ENCODE measurements at places on chromosomes 6 and 20. TPM values are rescaled to one million over a fixed set of nuclear protein-coding genes. Genes with fewer than 3 reads are reported as not detected.

ZSCAN23 gene
- total RNA-seq, result 3.1 TPM

PABPC1L gene
- total RNA-seq, result 15.8 TPM

SPTLC3 gene
- total RNA-seq, result 8.9 TPM

PACSIN1 gene
- total RNA-seq, result 0.19 TPM

TRIM40 gene
- total RNA-seq, result 0.11 TPM

FGD2 gene
- 117 TPM for total RNA-seq

ATXN1 gene
- 44.6 TPM for total RNA-seq

NHSL1 gene
- 6.2 TPM for total RNA-seq

DNA sequence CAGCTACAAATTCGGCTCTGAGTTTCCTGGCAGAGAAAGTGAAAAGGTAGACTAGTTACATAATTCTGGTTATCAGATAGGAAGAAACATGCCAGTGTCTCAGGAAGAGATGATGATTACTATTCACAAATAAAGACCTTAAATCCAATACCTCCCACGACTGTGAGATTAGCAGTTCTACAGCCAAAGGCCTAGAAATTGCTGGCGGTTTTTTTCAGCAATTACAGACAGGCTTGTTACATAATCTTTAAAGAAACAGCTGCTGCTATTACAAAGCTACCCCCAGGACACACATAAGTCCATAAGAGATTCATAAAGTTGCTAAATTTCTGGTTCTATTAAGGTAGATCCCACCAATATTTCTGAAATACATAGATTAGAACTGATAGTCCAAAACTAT, 40.2 kb downstream of the PIGU start:
- H3K27ac ChIP-seq, result no peak overlapping the region
- H3K36me3 ChIP-seq, result no peaks in the 10 kb centered on the region
- peaks cover 17% of the 10 kb centered on the region for H3K4me1 ChIP-seq
- no peak for DNase-seq
- H3K4me3 ChIP-seq, result no peak overlapping the region
- H3K27me3 ChIP-seq, result no peaks in the 10 kb centered on the region

- no peak overlapping the region for H3K27ac ChIP-seq
- H3K4me1 ChIP-seq, result no peaks in the 10 kb centered on the region
- no peaks in the 10 kb centered on the region for H3K36me3 ChIP-seq
- H3K27me3 ChIP-seq, result no peaks in the 10 kb centered on the region
- no peak for DNase-seq
Measured at GRCh38 chr6:22668717-22669116, 99.4 kb downstream of the HDGFL1 start.

DNA sequence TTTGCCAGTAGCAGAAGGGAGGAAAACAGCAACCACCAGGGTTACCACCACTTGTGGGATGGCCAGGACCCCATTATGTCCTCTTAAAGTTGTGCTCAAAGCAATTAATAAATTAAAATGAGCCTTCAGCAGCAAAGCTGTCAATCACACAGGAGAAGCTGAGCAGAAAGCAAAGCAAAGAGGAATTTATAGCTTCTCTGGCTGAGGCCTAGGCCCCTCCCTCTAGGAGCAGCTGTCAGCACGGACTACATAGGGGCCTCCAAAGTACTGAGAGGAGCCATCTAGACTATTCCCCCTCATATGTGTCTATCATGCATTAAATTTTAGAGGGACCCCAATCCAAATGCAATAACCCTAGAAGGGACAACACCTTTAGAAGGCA, 6.4 kb downstream of the CCND3 start:
- DNase-seq, result no peak
- peak overlapping the region; percentile 85 for H3K27ac ChIP-seq
- no peak overlapping the region for H3K4me3 ChIP-seq
- H3K27me3 ChIP-seq, result no peaks in the 10 kb centered on the region

- no peak overlapping the region for H3K27ac ChIP-seq
- DNase-seq, result no peak
- H3K27me3 ChIP-seq, result no peaks in the 10 kb centered on the region
- H3K36me3 ChIP-seq, result no peaks in the 10 kb centered on the region
- H3K4me1 ChIP-seq, result no peaks in the 10 kb centered on the region
Measured at GRCh38 chr20:51643390-51643789, 100.9 kb upstream of the NFATC2 start.

GRCh38 chr6:137970368-137970767, 103.3 kb downstream of the TNFAIP3 start:
- H3K4me3 ChIP-seq, result no peak overlapping the region
- no peaks in the 10 kb centered on the region for H3K36me3 ChIP-seq
- H3K27me3 ChIP-seq, result no peaks in the 10 kb centered on the region
- H3K4me1 ChIP-seq, result no peaks in the 10 kb centered on the region
- DNase-seq, result no peak

DNA sequence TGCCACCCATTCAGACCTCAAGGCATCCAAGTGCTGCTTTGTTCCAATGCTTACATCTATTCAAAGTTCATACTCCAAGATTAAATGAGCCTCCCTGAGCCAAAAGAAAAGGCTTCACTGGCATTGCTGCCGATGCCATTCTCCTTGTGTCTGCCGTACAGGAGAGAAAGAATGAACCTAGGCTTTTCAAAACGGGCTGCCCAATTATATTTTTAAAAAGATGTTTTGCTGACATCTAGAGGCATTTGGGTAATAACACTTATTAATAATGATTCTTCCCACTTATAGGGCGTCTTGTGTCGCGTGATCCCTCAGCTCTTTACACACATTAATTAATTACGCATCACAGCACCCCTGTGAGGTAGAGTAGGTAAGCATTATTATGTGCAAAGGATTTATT, 545.6 kb downstream of the PKHD1 start:
- H3K27me3 ChIP-seq, result no peaks in the 10 kb centered on the region
- H3K36me3 ChIP-seq, result no peaks in the 10 kb centered on the region
- no peak overlapping the region for H3K27ac ChIP-seq
- H3K4me3 ChIP-seq, result no peak overlapping the region
- no peak for DNase-seq

GRCh38 chr6:108714766-108715414, 133.3 kb upstream of the ARMC2 start:
- no peak overlapping the region for H3K4me3 ChIP-seq
- H3K36me3 ChIP-seq, result no peaks in the 10 kb centered on the region
- peaks cover 11% of the 10 kb centered on the region for H3K27me3 ChIP-seq
- peaks cover 35% of the 10 kb centered on the region for H3K4me1 ChIP-seq

DNA sequence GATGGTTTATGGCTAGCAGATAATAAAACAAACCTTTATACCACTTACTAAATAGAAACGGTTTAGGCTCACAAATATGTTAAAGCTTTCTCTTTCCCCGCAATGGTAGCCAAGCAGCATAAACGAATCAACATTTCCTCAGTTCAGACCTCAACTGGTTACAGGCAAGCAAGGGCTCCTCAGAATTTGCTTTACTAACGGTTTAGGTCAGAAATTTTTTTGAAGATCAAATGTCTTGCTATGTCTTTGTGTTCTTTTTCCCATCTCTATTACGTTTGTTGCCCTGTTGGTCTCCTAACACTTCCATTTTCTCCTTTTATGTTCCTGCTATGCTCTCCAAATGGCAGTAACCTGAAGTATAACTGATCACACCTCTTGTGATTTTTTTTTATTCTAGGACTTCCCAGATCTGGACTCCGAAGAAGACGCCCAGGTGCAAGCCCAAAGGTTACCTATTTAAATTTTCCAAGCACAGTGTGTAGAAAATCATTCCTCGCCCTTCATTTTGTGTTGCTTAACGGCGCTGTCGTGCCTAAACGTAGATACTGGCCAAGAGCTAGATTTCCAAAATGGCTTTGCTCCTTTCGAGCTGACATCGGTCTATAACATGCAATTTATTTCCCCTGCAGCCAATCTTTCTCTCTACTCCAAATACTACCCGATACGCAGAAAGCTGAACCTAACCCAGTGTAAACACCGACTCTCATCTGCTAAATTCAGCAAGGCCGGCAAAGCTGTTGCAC, 717 bp upstream of the ASF1A start:
- peak overlapping the region; percentile 94 for H3K27ac ChIP-seq
- DNase-seq, result peak; percentile 57
- peak overlapping the region; percentile 50 for H3K4me3 ChIP-seq
- H3K4me1 ChIP-seq, result peaks cover 41% of the 10 kb centered on the region

GRCh38 chr6:35675871-35676459, 12.8 kb downstream of the FKBP5 start:
- DNase-seq, result no peak
- H3K27ac ChIP-seq, result peak overlapping the region; percentile 53
- no peak overlapping the region for H3K4me3 ChIP-seq
- H3K27me3 ChIP-seq, result no peaks in the 10 kb centered on the region
- no peaks in the 10 kb centered on the region for H3K36me3 ChIP-seq

- no peaks in the 10 kb centered on the region for H3K36me3 ChIP-seq
- H3K27me3 ChIP-seq, result no peaks in the 10 kb centered on the region
- no peak for DNase-seq
- H3K27ac ChIP-seq, result no peak overlapping the region
- no peaks in the 10 kb centered on the region for H3K4me1 ChIP-seq
- H3K4me3 ChIP-seq, result no peak overlapping the region
Measured at GRCh38 chr20:19823216-19823615, 65.2 kb downstream of the RIN2 start.

- H3K27me3 ChIP-seq, result no peaks in the 10 kb centered on the region
- no peak overlapping the region for H3K4me3 ChIP-seq
- H3K36me3 ChIP-seq, result no peaks in the 10 kb centered on the region
- DNase-seq, result no peak
Measured at GRCh38 chr6:74451953-74452352, 753.9 kb downstream of the COL12A1 start.

- no peaks in the 10 kb centered on the region for H3K36me3 ChIP-seq
- no peak overlapping the region for H3K27ac ChIP-seq
- H3K4me3 ChIP-seq, result no peak overlapping the region
- peaks cover 6% of the 10 kb centered on the region for H3K4me1 ChIP-seq
- no peak for DNase-seq
Measured at GRCh38 chr6:37277001-37277409, 19.1 kb upstream of the TMEM217 start.

DNA sequence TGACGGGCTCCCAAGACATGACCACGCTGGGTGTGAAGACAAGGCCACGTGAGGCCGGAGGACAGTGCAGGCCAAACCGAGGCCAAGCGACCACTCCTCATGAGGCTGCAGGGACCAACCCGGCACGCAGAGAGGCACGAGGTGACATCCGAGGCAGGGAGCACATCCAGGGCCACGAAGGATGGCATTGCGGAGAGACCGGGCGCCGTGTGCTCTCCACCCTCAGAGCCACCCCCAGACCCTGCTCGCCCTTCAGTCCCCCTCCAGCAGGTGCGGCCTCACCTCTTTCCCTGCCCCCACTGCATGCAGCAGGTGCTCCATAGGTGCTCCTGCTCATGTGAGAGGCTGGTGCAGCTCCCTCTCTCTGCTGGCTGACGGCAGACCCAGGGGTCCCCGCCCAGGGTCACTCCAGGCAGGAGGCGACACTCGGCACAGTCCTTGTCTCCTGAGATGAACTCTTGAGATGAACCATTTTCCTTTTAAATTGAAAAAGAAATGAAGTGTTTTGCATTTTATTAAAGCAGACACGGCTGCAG, 33.8 kb upstream of the CHRNA4 start:
- H3K36me3 ChIP-seq, result no peaks in the 10 kb centered on the region
- H3K27ac ChIP-seq, result no peak overlapping the region
- DNase-seq, result no peak
- H3K4me1 ChIP-seq, result no peaks in the 10 kb centered on the region

DNA sequence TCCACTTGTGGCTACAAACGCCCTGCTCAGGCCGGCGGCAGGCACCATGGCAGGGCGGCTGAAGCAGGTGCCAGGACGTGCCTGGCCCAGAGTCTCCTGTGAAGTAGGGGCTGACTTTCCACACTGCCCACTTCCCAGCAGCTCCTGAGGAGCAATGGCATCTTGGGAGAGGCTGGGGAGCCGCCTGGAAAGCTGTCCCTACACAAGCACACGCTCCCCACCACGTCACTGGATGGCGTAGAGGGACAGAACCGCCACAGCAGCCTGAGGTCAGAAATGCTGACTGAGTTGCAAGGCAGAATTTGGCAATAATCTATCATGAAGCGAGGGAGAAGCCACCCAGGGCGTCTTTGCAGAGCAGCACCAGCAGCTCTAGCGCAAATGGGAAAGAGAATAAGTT, 86.3 kb downstream of the NINL start:
- no peak for DNase-seq
- H3K36me3 ChIP-seq, result no peaks in the 10 kb centered on the region
- H3K27ac ChIP-seq, result no peak overlapping the region
- H3K4me3 ChIP-seq, result no peak overlapping the region
- no peaks in the 10 kb centered on the region for H3K27me3 ChIP-seq
- no peaks in the 10 kb centered on the region for H3K4me1 ChIP-seq

DNA sequence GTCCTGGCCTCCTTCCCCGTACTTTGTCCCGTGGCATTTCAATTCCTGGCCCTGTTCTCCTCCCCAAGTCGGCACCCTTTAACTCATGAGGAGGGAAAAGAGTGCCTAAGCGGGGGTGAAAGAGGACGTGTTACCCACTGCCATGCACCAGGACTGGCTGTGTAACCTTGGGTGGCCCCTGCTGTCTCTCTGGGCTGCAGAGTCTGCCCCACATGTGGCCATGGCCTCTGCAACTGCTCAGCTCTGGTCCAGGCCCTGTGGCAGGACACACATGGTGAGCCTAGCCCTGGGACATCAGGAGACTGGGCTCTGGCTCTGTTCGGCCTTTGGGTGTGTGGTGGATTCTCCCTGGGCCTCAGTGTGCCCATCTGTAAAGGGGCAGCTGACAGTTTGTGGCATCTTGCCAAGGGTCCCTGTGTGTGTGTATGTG, 58.5 kb downstream of the SRC start:
- peaks cover 13% of the 10 kb centered on the region for H3K4me1 ChIP-seq
- H3K4me3 ChIP-seq, result no peak overlapping the region
- peaks cover 49% of the 10 kb centered on the region for H3K36me3 ChIP-seq
- no peak overlapping the region for H3K27ac ChIP-seq
- no peaks in the 10 kb centered on the region for H3K27me3 ChIP-seq
- DNase-seq, result no peak

DNA sequence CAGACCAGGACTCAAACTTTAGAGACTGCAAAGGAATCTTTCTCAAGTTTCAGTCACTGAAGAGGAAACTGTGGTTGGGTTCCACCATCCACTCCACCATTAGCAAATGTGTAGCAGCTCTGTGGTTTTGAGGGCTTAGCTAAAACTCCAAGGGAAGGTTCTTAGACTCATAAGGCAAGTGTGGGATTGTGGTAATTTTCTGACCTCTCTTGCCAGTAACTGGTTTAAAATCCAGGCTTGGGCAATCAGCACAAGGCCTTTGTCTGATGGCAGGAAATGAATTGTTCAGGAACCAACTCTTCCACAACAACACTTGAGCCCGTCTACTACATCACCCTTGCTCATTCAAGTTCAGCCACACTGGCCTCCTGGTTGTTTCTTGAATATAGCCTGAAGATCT, 68.6 kb upstream of the FBXL4 start:
- H3K27ac ChIP-seq, result no peak overlapping the region
- H3K4me3 ChIP-seq, result no peak overlapping the region
- no peak for DNase-seq
- H3K36me3 ChIP-seq, result no peaks in the 10 kb centered on the region
